ENCODE measurements at places on chromosomes 12 and 14.

- DNase-seq, result no peak
Measured at GRCh38 chr12:65279369-65280112, 1.1 kb downstream of the MSRB3 start.

DNA sequence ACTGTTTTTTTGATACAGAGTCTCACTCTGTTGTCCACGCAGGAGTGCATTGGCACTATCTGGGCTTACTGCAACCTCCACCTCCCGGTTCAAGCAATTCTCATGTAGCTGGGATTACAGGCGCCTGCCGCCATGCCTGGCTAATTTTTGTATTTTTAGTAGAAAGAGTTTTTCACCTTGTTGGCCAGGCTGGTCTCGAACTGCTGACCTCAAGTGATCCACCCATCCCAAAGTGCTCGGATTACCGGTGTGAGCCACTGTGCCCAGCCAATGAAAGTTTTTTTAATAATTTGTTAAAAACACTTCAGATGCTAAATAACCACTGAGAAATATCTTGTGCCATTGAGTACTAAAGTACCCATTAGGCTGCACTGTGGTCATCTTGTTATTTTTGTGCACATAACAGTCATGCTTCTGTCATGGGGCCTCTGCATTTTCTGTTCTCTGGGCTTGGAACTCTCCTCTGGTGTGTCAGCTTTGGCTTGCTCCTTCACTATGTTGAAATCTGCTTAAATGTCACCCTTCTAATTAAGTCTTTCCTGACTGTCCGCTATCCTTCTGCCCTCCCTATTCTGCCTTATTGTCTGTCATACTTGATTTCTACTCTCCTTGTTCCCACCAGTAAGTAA, 105.1 kb downstream of the KTN1 start:
- no peak for DNase-seq

- no peak for DNase-seq
Measured at GRCh38 chr12:130119241-130119861, 42.9 kb upstream of the FZD10 start.

GRCh38 chr14:68404652-68405183, 388.1 kb downstream of the ZFP36L1 start:
- DNase-seq, result no peak

DNA sequence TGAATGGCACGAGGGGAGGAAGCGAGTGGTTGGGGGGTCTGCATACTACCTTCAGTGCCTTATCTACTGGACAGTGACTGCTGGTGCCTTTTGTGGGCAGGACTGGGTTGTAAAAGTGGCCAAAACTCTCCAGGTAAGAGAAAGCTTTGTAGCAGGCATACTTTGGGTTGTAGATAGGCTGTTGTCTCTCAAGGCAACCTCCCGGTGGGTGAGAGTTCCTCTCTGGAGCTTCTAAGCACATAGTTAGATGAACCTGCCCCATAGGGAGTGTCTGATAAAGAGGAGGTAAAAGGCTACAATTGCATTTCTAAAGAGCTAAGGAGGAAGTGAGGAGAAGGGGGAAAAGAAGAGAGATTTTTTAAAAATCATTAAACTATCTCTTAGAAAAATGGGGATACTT, 4.2 kb upstream of the DAD1 start:
- DNase-seq, result no peak

DNA sequence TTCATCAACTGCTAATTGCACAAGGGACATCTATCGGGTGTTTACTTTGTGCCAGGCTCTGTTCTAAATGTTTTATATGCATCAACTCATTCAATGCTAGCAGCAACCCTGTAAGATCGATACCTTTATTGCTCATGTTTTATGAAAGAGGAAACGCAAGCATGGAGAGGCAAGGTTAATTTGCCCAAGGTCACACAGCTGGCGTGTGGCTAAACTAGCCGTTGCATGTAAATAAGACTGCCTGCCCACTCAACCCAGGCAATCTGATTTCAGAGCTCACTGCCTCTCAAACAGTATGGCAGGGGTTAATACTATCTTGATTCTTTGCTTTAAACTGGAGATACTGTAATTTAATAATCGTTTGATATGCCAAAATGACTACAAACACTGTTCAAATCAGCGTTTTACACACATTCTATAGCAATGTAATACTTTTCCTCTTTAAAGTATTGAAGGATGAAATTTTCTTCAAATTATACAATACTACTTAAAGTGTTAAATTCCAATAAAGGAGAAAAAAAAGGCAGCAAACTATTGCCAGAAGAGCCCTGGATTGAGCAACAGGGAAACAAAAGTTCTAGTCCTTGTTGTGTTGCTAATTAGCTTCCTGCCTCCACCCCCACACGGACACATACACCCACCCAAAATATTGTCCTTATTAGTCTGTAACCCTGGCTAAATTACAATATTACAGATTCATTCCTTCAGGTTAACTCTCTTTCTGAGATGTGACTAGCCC, 39.1 kb upstream of the DHRS7 start:
- peak; percentile 36 for DNase-seq

DNA sequence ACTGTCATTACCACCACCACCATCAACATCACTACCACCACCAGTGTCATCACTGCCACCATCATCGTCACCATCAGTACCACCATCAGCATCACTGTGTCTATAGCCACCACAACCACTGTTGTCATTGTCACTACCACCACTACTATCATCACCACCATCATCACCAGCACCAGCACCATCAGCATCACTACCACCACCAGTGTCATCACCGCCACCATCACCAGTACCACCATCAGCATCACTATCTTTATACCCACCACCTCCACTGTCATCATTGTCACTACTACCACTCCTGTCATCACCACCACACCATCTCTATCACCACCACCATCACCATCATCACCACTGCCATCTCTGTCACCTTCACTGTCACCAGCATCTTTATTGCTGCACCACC, 60.6 kb downstream of the BEGAIN start:
- DNase-seq, result no peak

DNA sequence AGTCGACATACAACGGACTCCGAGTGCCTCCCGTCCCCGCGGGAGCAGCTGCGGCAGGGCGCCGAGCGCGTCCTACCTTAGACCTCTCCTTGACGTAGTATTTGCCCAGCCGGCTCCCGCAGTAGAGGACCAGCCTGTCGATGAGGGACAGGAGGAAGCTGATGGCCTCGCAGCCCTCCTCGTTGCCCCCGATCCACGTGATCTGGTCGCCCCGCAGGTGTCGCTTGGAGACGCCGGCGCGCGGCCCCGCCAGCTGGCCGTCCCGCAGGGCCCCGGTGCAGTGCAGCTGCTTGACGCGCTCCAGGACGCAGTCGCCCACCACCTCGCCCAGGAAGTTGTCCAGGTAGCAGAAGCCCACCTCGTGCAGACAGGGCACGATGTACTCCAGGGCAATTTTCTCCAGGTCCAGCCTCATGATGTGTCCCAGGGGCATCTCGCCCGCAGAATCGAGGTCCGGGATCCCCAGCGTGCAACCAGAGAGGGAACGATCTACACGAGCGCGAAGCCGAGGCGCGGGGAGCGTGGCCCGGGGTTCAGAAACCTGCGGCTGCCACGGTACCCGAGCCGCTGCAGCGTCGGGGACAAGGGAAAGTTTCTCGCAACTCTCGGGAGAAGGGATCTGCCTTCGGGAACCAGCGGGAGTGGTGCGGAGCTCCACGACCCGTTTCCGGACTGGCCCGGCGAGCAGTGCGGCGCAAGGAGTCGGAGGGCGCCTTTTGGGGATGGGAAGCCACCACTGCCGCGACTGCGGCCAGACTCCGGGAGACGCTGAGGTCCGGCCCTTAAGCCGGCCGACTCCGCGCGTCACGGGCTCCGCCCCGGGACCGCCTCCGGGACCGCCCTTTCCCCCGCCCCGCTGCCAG, at the start of gene EGLN3:
Gene EGLN3, minus strand, starts transcription at position 755 of the 863 bp plus-strand sequence. Its CDS starts 322 bp downstream, at position 433.
- DNase-seq, result peak; percentile 93

DNA sequence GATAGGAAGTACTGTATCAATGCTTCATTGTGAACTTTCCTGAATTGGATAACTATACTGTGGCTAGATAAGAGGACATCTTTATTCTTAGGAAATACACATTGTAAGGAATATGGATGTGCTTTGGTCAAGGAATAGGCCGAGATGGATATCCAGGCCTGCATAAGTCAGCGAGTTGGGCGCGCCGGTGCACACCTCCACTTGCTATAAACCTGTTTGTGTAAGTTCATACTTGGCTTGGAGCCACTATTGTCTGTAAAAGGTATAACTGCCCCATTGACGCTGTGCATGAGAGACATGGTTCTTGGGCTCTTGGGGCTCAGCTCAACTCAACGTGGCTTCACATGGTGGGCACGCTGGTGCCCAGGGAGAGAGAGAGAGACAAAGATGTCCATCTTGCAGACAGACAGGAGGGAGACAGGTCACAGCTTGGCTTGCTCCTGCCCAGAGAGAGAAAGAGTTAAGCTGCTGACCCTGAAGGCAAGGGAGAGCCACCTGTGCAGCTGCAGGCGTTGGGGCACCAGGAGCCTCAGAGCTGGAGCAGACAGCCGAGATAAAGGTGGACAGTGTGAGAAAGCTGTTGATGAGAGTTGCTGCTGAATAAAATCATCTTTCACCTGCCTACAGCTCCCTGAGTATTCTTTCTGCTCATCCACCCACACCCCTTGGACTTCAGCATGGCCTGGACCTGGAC, 34.1 kb upstream of the COCH start:
- peak; percentile 59 for DNase-seq

DNA sequence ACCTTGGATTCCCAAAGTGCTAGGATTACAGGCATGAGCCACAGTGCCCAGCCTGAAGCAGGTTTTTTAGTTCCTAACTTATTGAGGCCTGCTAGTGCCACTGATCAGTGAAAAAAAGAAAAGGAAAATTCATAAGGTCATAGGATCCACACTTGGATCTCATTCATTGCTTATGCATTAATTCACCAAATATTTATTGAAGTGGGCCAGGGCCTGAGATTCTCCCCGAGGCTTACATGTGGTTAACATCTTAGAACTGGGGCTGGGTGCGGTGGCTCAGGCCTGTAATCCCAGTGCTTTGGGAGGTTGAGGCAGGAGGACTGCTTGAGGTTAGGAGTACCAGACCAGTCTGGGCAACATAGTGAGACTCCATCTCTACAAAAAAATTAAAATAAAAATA, 29.5 kb upstream of the MAP1LC3B2 start:
- no peak for DNase-seq

GRCh38 chr12:79058342-79058741, 193.8 kb downstream of the SYT1 start:
- DNase-seq, result no peak

- peak; percentile 74 for DNase-seq
Measured at GRCh38 chr12:132084621-132085290, 59.4 kb downstream of the DDX51 start.

DNA sequence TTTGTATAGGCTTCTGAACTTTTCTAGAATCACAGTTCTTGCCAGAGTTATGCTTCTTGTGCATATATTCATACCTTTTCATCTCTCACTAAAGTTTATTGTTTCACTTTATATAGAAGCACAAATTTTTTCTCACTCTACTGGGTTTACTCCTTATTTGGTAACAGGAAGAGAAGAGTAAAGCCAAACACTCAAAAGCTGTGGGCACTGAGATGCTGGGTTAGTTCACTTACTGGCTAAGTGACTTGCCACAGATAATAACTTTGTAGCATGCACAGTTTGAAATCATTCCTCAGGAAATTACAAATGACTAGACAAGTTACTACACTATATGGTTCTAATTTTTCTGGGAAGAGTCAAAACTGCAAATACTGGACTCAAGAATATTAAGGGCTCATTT, 7.8 kb downstream of the HIGD1C start:
- no peak for DNase-seq

GRCh38 chr12:132544080-132544397, 54.1 kb downstream of the FBRSL1 start:
- DNase-seq, result no peak

- DNase-seq, result peak; percentile 79
Measured at GRCh38 chr14:61561657-61562276, 133.5 kb upstream of the HIF1A start.

GRCh38 chr14:76814726-76815645, 2.3 kb upstream of the ANGEL1 start:
- DNase-seq, result no peak

GRCh38 chr12:49536526-49537071, 2.2 kb upstream of the KCNH3 start:
- no peak for DNase-seq
